Inflammatory macrophage treated with lipopolysaccharide for 4 hours (primary cell): ENCODE measurements at places on chromosomes 3 and 15.

- DNase-seq = no peak
Measured at GRCh38 chr3:174223042-174223441, 636.1 kb upstream of the NAALADL2 start.

GRCh38 chr3:139217633-139218032 lies 126.2 kb upstream of the MRPS22 start:
- DNase-seq = no peak

DNA sequence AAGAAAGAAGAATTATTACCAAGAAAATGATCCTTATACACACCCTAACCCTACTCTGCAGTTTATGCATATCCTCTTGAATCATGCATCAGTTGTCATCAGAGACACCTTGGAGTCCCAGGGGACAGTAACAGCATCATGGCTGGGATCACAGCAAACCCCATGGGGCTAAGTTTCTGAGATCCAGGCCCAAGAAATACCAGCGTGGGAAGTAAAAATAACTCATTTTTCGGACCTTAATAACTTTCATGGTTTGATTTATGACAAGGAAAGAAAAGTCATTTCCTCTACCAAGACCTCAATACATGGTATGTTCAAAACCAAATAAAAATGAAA lies 38.8 kb upstream of the B3GNT5 start:
- no peak for DNase-seq

GRCh38 chr3:141858312-141858711 lies 18.1 kb upstream of the ATP1B3 start:
- peak; percentile 84 for DNase-seq
